T-helper 17 cell (primary cell): ENCODE measurements at places on chromosomes 7 and 10.

DNA sequence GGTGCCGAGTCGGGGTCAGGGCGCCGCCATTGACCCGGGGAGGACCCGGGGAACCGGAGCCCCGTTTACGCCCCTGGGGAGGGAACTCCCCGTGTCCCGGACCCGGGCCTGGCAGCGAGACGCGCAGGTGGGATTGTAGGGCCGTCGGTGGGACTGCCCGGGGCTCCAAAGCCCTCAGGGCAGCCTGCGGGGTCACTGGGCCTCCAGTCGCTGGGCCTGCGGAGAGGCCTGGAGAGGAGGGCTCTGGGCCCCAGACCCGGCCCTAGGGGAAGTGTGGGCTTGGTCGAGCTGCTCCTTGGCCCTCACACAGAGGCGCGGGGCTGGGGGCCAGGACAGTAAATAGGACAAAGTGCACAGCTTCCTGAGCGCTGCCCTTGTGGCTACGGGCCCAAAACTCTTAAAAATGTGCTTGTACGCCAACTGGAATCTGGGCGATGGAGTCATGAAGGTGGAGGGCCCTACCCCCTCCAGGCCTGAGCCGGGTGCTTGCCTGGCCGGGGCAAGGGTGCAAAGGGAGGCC, 657 bp downstream of the ECHDC3 start:
- no peak for DNase-seq

GRCh38 chr7:124649397-124650014, 116.1 kb downstream of the GPR37 start:
- DNase-seq: no peak

DNA sequence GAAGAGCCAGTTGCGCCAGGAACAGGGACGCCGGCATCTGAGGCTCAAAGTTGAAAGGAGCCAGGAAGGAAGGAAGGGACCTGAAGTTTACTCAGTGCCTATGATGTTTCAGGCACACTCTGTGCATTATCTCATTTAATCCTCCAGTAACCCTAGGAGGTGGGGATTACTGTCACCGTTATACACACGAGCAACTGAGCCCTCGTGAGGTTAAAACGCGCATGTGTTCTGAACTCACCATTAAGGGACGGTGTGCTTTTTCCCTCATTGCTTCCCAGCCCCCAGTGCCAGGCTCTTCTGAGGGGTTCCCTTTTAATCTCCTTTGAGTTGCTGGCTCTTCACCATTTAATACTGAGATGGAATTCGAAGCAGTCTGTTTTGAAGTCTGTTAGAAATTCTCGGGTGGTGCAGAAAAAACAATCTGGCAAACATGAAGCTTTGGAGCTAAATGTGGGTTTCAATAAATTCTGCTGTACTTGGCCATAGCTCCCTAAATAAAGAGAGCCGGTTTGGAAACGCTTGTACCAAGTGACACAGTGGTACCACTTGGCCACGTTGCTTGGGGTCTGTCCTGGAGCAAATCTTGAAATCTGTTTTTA, 102.2 kb downstream of the TAX1BP1 start:
- DNase-seq: no peak

DNA sequence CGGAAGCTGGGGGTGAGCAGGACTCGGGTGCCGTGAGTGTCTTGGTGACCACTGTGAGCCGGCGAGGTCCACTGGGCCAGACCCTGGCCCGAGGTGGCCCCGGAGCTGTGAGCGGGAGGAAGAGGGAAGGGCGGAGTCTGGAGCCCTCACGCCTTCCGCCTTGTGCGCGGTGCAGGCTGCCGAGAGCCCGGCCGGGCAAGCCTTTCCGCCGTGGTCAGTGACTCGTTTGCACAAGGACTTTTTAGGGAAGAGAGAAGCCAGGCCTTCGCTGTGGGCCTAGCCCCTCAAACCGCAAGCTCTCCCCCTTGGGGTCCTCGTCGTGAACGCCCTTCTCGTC, 40.9 kb upstream of the ZNF32 start:
- no peak for DNase-seq

- DNase-seq: no peak
Measured at GRCh38 chr10:34078017-34078744, 736.9 kb downstream of the PARD3 start.

DNA sequence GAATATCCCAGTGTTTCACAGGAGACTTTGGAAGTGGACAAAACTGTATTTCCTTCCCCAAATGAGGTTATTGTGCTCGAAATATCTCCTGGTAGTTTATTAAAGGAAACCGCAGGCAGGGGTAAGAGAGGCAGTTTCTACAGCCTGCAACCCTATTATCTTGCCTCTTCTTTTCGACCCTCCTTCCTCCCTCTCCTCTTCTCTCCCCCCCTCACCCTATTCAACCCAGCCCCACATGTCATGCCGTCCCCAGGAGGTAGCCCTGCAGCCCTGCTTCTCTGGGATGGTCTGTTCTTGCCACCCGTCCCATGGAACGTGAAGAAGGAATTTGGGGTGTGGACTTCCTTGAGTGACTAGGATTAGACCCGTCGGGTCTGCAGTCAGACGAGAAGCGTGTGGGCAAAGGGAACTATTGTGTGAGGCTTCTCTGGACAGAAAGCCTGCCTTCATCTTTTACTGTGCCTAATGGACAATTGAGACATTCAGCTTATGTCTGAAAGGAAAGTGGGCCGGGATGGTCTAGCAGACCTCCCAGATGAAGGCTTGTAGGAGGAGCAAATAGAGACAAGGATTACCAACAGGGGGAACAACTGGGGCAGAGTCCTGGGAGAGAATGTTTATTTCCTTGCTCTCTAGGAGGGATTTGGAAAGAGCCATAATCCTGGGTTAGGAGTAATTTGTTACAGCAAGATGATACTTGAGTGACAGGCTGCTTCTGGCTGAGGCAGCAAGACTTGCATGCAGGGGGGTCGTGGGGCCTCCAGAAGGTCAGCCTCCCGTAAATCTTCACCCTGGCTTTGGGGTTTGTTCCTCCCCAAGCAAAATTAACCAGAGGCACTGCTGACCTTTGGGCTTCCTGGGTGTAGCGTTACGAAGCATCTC, 77.8 kb downstream of the TCF7L2 start:
- no peak for DNase-seq

- DNase-seq: no peak
Measured at GRCh38 chr10:112394475-112394875, 20.6 kb downstream of the ACSL5 start.

GRCh38 chr10:3503299-3503698, 281.7 kb downstream of the KLF6 start:
- no peak for DNase-seq

DNA sequence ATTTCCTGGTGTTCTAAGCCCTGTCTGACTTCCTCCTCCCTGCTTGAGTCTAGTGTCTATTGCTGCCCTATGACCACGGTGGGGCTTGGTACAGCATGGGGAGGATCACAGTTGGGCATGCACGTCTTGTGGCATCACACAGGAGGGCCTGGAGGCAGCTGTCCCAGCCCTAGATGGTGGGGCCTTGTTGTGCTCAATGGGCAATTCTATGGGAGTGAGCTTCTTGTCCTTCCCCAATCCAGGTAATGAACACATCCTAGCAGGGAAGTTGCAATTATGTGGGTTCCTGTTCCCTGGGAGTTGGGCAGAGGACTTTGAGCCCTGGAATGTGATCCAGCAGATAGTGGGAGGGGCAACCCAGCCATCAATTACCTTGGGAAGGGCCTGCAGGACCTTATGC, 10.8 kb upstream of the FAM3C start:
- DNase-seq: no peak

GRCh38 chr7:101740981-101741725, 76.3 kb upstream of the CUX1 start:
- DNase-seq: no peak

GRCh38 chr10:75191821-75192568, 18.6 kb upstream of the VDAC2 start:
- no peak for DNase-seq

GRCh38 chr10:16814012-16814411, 3.2 kb downstream of the RSU1 start:
- no peak for DNase-seq
